ENCODE measurements at places on chromosomes 4 and X.
A peak's percentile ranks its signal among the peaks of the same experiment; 100 is the strongest.

- DNase-seq: no peak
Measured at GRCh38 chrX:46125111-46125510, 420.1 kb downstream of the ZNF674 start.

DNA sequence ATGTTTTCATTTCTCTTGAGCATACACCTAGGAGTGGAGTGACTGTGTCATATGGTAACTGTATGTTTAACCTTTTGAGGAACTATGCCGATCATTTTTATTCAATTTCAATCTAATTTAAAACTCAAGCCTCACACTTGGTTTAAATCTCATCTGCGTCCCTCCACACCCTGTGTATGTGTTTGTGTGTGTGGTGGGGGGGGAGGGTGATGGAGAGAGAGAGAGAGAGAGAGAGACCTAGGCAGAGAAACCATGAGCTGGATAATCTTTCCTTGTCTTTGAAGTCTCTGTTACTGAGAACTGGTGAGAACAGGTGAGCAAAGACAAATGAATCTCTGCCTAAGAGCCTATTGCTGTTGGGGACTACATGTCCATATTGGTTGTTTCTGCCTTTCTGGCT lies 105.0 kb downstream of the ARHGAP24 start:
- no peak for DNase-seq

DNA sequence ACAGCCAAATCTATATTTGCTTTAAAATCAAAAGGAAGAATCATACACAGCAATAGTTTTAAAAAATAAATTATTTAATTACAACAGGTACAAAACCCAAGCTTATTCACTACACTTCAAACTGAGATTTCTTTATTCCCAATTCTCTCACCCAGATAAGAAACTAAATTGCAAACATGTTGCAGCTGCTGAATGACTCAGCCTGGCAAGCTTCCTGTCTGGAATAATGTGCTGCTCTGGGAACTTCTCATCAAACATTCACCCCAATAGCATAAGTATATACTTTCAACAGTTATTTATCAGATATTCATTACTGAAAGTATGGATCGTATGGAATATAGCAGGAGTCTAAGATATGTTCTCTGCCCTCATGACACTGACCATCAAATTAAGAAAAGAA lies 43.0 kb upstream of the GABRA2 start:
- no peak for DNase-seq

- no peak for DNase-seq
Measured at GRCh38 chrX:95071621-95072020, 1397.6 kb downstream of the FAM133A start.

DNA sequence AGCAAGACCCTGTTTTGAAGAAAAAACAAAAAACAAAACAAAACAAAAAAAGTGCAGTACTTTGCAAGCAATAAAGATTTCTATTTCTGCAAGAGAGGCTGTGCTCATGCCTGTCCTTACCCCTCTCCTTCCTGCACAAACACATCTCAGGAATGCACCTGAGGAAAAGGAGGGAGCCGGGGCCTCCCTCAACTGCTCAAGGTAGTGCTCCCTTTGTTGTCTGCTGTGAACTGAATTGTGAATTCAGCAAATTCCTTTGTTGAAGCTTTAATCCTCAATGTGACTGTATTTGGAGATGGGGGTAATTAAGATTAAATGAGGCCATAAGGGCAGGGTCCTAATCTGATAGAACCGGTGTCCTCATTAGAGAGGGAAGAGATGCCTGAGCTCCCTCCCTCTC lies 13.9 kb downstream of the FTSJ1 start:
- DNase-seq: no peak

GRCh38 chr4:182147391-182147790 lies 95.8 kb upstream of the TENM3 start:
- DNase-seq: no peak

- no peak for DNase-seq
Measured at GRCh38 chrX:44904542-44905115, 31.6 kb downstream of the KDM6A start.

DNA sequence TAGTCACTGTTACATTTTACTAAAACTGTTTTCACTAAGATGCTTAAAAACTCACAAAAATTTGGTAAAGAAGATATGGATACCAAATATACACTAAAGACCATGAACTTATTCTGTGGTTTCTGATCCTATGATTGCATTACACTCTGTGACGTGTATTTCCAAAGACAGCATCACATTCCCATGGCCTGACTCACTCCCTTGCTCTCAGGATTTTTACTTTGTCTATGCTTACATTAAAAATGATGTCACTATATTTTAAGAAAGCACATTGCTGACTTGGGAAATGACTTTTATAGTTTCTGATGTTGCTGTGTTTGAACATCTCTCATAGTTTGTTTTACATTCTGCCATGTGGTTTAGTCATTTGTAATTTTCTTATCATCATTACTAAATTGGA lies 327.9 kb upstream of the MAGEB18 start:
- no peak for DNase-seq

DNA sequence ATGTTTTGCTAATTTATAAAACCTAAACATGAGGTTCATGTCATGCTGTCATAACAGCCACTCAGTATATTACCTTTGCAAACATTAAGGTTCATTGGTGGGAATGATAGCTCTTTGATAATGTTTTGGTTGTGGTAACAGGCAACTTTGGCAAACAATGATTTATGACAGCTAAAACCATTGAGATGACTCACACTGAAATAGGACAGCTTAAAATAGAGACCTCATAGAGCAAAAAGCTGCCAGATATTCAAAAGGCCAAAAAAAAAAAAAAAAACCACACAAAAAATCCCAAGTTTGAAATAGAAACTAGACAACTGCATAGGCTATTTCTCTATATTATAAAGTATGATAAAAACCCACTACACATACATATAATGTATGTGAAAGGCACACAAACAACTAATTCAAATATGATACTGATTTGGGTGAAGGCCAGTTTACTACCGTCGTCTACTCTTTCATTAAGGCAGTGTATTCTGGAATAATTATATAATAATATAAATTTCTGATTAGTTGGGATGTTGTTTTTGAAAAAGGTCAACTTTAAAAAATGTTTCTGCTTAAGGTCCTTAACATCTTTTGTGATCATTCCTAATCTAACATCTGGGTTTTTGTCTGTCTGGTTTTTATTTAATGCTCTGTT lies 646.0 kb upstream of the PITX2 start:
- no peak for DNase-seq

DNA sequence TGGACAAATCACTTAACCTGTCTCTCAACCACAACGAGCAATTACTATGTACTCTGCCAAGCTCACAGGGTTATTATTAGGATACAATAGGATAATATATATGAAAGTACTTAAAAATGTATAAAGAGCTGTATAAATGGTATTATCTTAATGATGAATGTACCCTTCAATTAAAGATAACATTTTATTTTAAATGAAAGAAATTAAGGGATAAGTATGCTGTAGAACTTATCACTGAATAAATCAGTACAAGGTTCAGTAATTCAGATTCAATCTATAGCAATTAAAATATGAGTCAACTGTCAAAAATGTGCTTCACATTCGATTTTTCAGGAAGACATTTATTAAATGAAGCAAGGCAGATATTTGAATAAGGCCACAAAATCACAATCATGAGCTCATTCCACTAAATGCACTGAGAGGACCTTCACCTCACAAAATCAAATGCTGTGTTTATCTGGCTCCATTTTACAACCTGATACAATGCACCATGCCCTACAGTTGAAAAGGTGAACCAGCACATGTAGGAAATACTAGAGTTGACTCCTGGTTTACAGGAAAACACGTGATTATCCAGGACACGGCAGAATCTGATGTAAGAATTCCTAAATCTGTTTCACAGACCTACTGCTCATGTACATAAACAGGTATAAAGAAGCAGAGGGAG lies 4.4 kb downstream of the LRCH2 start:
- DNase-seq: no peak

GRCh38 chr4:74874753-74875367 lies 58.1 kb upstream of the PARM1 start:
- peak; percentile 68 for DNase-seq

All from memory B cell (primary cell).